Endothelial cell of umbilical vein (primary cell): ENCODE measurements at places on chromosomes 4 and X. TPM values are rescaled to one million over a fixed set of nuclear protein-coding genes. Genes with fewer than 3 reads are reported as not detected.

DNA sequence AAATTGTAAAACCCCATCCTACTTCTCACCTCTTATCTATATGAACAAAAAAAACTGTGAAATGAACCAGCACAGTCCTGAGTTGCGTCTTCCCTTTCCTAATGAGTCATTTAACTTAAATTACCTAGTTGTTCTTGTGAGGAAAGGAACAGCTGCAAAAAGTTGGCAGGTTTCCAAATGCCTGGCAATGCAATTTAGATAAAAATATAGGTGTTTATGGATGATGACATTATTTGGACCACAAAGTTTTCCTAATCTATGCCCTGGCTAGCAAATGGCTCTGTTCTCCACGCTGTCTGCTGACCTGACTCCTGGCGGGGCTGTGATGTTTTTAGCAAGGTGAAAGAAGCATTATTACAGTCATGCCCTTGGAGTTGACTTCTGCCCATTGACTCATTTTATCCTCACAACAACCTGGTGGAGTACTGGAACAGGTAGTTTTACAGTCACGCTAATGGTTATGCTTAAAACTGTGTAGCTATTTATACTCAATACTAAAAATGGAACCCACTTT lies 29.8 kb upstream of the RELL1 start:
- DNase-seq = peak; percentile 63

Gene OPHN1
- 6.2 and 6.7 TPM in 2 replicates for total RNA-seq

DNA sequence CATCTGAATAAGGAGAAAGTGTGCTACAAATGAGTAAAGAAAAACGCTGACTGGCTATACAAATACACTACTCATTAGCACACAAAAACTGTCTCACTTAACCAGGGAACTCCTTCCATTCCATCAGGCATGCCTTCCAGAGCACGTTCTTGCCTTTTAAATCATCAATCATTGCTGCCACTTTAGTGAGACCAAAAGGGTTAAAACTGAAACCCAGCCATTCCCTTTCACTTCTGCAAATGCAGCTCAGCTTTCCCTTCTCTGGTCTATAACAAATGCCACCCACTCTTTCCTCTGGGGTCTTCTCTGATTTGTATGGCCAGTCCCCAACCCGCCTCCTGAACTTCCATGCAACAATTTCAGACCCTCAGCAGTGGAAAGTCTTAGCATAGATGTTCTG lies 231.5 kb downstream of the TRIML1 start:
- DNase-seq = no peak

Gene ADRA2C
- total RNA-seq = 0.40 TPM in 1 of 2 replicates, not detected in the other

DNA sequence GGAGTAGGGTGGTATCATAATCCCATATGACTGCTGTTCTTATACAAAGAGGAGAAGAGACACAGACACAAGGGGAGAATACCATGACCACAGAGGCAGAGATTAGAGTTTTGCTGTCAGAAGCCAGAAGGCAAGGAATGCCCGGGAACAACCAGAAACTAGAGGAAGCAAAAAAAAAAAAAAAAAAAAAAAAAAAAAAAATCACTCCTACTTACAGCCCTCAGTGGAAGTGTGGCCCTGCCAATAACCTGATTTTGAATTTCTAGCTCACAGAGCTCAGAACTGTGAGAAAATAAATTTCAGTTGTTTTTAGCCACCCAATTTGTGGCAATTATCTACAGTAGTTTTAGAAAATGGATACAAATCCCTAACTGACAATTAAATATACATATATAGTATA lies 30.4 kb upstream of the UBE2NL start:
- no peak for DNase-seq

Gene UCP1
- total RNA-seq = not detected in 2 replicates

GRCh38 chr4:16218950-16219349 lies 7.3 kb downstream of the TAPT1 start:
- no peak for DNase-seq

Gene MCTS1
- 63.2 and 70.0 TPM in 2 replicates for total RNA-seq

GRCh38 chr4:126661194-126661593 lies 971.6 kb upstream of the INTU start:
- no peak for DNase-seq
